ENCODE measurements at places on chromosomes 4 and X. TPM values are rescaled to one million over a fixed set of nuclear protein-coding genes. Genes with fewer than 3 reads are reported as not detected.

DUSP9 gene
- 2.7 TPM for polyA plus RNA-seq

SOD3 gene
- 33.7 TPM for polyA plus RNA-seq

DIPK2B gene
- polyA plus RNA-seq = 9.2 TPM

TLR7 gene
- polyA plus RNA-seq = 0.53 TPM

STK32B gene
- 3.2 TPM for polyA plus RNA-seq

FAM149A gene
- 54.1 TPM for polyA plus RNA-seq

CYTL1 gene
- 13.1 TPM for polyA plus RNA-seq
